ENCODE measurements at places on chromosomes 1 and 21. TPM values are rescaled to one million over a fixed set of nuclear protein-coding genes. Genes with fewer than 3 reads are reported as not detected.

DNA sequence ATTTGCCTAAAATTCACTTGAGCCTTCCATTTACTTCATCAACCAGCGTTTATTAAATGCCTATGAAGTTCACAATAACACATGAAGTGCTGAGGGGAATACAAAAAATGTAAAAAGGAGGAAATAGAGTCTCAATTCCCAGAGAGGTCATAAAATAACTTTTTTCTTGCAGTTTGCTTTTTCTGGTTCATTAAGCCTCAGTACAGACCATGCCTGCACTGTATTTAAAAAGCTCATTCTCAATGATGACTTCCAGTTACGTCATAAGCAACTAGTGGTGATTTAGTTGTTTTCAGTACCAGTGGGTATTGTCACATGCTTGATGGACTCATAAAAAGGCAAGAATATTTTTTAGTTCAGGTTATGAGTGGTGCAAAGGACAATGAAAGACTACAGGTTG lies 160.1 kb upstream of the UBE2U start:
- peak overlapping the region; percentile 63 for H3K27ac ChIP-seq
- no peak overlapping the region for H3K4me3 ChIP-seq
- no peaks in the 10 kb centered on the region for H3K36me3 ChIP-seq
- no peaks in the 10 kb centered on the region for H3K27me3 ChIP-seq
- DNase-seq, result no peak

- DNase-seq, result no peak
- H3K4me3 ChIP-seq, result no peak overlapping the region
- no peaks in the 10 kb centered on the region for H3K27me3 ChIP-seq
- no peaks in the 10 kb centered on the region for H3K36me3 ChIP-seq
- no peak overlapping the region for H3K27ac ChIP-seq
- no peaks in the 10 kb centered on the region for H3K4me1 ChIP-seq
Measured at GRCh38 chr1:30286241-30286987, 437.0 kb downstream of the MATN1 start.

DNA sequence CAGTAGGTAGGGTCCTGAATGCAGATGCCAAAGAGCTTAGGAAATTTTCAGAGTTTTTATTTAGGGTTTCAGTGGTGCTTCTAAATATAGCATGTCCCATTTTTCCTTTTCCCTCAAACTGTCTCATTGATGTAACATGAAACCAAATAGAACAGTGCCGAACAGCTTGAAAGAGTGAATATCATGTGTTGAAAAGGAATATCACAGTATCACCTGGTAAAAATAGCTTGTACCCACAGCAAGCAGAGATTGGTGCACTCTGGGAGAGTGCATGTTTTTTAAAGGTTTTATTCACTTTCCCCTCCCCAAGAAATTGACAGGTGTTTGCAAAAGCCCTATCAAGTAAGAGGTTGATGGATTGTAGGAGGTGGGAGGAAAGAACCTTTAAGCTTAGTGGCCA lies 41.9 kb upstream of the ELAVL4 start:
- no peaks in the 10 kb centered on the region for H3K36me3 ChIP-seq
- H3K27ac ChIP-seq, result no peak overlapping the region
- no peak for DNase-seq
- no peaks in the 10 kb centered on the region for H3K27me3 ChIP-seq
- no peaks in the 10 kb centered on the region for H3K4me1 ChIP-seq
- H3K4me3 ChIP-seq, result no peak overlapping the region

- no peak within 1 kb of the TSS for H3K4me3 ChIP-seq
- H3K27me3 ChIP-seq, result no peaks in the 10 kb centered on the region
- peak; percentile 25 for DNase-seq
- no peak within 1 kb of the TSS for H3K27ac ChIP-seq
- no peaks in the 10 kb centered on the region for H3K36me3 ChIP-seq
Measured at GRCh38 chr1:161069731-161070270, at the start of gene ARHGAP30. ARHGAP30 (minus strand) TSS chr1:161069891; CDS start chr1:161069624, 267 bp downstream.

Gene RIMS3
- total RNA-seq, result 6.2 TPM

- H3K27ac ChIP-seq, result no peak overlapping the region
- no peaks in the 10 kb centered on the region for H3K27me3 ChIP-seq
- no peak overlapping the region for H3K4me3 ChIP-seq
- H3K4me1 ChIP-seq, result no peaks in the 10 kb centered on the region
Measured at GRCh38 chr21:38843806-38844503, 38.2 kb downstream of the ETS2 start.

DNA sequence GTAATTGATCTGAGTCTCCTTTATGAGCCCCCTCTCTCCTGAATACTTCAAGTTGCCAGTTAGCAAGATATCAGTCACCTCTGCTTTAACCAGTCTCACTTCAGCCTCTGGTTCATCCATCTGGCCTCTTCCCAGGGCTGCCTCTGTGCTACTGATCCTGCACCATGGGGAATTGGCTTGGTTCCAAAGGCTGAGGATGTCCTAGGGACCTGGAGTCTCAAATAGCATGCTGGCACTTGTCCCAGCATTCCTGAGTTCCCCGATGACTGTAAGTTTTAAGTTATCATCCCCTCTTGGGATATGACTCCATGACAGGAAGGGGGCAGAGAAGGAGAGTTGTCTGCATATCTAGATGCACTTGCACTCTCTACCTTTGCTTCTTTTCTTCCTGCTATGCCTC lies 252.0 kb downstream of the PTBP2 start:
- H3K4me1 ChIP-seq, result no peaks in the 10 kb centered on the region
- H3K27ac ChIP-seq, result no peak overlapping the region
- H3K4me3 ChIP-seq, result no peak overlapping the region
- DNase-seq, result no peak
- H3K27me3 ChIP-seq, result no peaks in the 10 kb centered on the region
- no peaks in the 10 kb centered on the region for H3K36me3 ChIP-seq

- no peak overlapping the region for H3K27ac ChIP-seq
- no peaks in the 10 kb centered on the region for H3K36me3 ChIP-seq
- H3K27me3 ChIP-seq, result no peaks in the 10 kb centered on the region
- no peak for DNase-seq
- H3K4me3 ChIP-seq, result no peak overlapping the region
Measured at GRCh38 chr1:114458237-114458777, 52.7 kb downstream of the TRIM33 start.

Gene SPRR2B
- not detected for total RNA-seq
